ENCODE measurements at places on chromosomes 2 and 18. TPM values are rescaled to one million over a fixed set of nuclear protein-coding genes. Genes with fewer than 3 reads are reported as not detected.

RSAD2 gene
- 6.8 TPM for total RNA-seq

RTP5 gene
- total RNA-seq, result not detected

SLC23A3 gene
- total RNA-seq, result 3.3 TPM

AKAIN1 gene
- total RNA-seq, result not detected

SKOR2 gene
- not detected for total RNA-seq

MC2R gene
- not detected for total RNA-seq

CYBRD1 gene
- total RNA-seq, result 0.78 TPM

MFSD2B gene
- total RNA-seq, result 0.21 TPM

EFHD1 gene
- total RNA-seq, result 0.24 TPM

RGPD3 gene
- total RNA-seq, result 0.92 TPM

CFC1 gene
- total RNA-seq, result not detected

ALPG gene
- not detected for total RNA-seq

ENOSF1 gene
- 48.7 TPM for total RNA-seq

CACNB4 gene
- 0.64 TPM for total RNA-seq

VAMP5 gene
- 30.5 TPM for total RNA-seq

ECEL1 gene
- total RNA-seq, result not detected

ANKRD30B gene
- total RNA-seq, result not detected

SETBP1 gene
- 77.9 TPM for total RNA-seq

KCNIP3 gene
- not detected for total RNA-seq

CPLX4 gene
- not detected for total RNA-seq

PTRHD1 gene
- total RNA-seq, result 16.0 TPM

SEMA4F gene
- 5.3 TPM for total RNA-seq

KCNF1 gene
- not detected for total RNA-seq

TET3 gene
- 29.3 TPM for total RNA-seq

IMPA2 gene
- 8.6 TPM for total RNA-seq

ATOH8 gene
- total RNA-seq, result not detected

NOP58 gene
- total RNA-seq, result 136 TPM

DIS3L2 gene
- total RNA-seq, result 76.0 TPM

RIT2 gene
- total RNA-seq, result not detected

PSMA8 gene
- total RNA-seq, result 0.31 TPM

LIMS4 gene
- 0.89 TPM for total RNA-seq

RPRM gene
- not detected for total RNA-seq

SERPINB11 gene
- not detected for total RNA-seq

MROH2A gene
- total RNA-seq, result not detected

ZNF385B gene
- not detected for total RNA-seq

REG3A gene
- not detected for total RNA-seq

CHRND gene
- total RNA-seq, result not detected

NT5C1B gene
- not detected for total RNA-seq

CEBPZOS gene
- 32.6 TPM for total RNA-seq

LYPD1 gene
- not detected for total RNA-seq

ARHGAP28 gene
- not detected for total RNA-seq

CRYBA2 gene
- not detected for total RNA-seq

SAG gene
- total RNA-seq, result 0.05 TPM

FOXI3 gene
- total RNA-seq, result not detected
